Stimulated activated CD8-positive, alpha-beta memory T cell treated with anti-CD3 and anti-CD28 coated beads, Interleukin-4, amount 100 ng/mL, for 4 hours (primary cell): ENCODE measurements at places on chromosomes 4 and X.

- DNase-seq = no peak
Measured at GRCh38 chr4:169236873-169237626, 33.7 kb downstream of the SH3RF1 start.

DNA sequence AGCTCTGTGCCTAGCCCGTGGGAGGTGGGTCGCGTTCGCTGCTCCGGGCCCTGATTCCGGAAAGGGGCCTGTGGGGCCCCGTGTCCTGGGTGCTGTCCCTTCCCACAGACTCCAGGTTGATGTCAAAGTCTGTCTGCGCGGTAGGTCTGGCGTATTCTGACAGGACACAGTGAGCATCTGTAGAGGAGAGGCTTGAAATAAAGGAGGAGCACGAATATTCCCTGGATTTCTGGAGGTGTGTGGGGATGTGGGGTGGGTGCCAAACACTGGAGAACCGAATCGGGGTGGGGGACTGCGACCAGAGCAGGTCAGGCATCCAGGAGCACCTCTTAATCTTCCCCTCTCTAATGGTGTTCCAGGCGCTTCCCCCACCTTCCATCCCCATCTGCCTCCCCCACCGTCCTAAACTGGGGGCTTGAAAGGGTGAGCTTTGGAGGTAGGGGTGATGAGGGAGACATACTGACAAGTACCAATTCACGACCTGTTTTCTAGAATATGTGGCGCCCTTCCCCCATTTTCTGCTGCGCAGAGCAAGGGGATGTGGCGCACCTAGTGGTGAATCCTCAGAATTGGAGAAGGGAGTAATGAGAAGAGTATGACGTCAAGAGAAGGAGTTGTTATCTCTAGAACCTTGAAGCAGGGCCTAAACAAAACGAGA lies 877 bp downstream of the GPRASP1 start:
- DNase-seq = no peak

GRCh38 chrX:136450050-136450830 lies 37.5 kb upstream of the BRS3 start:
- no peak for DNase-seq

DNA sequence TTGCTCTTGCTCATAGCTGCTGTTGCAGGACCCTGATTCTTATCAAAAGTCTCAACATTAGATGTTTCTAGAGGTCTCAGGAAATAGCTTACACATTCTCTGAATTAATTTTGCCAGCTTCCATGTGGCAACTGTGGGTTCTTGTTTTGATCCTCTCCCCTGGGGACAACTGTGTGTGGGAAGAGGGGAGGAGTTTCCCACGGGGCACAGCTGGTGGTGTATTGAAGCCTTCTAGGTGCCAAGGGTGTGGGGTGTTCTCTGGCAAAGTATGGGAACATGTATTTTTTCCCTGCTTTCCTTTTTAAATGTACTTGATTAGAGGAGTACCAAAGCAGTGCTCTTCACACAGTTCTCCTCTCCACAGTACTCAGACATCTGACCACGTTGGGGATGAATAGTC lies 212.7 kb downstream of the RPA4 start:
- DNase-seq = no peak

DNA sequence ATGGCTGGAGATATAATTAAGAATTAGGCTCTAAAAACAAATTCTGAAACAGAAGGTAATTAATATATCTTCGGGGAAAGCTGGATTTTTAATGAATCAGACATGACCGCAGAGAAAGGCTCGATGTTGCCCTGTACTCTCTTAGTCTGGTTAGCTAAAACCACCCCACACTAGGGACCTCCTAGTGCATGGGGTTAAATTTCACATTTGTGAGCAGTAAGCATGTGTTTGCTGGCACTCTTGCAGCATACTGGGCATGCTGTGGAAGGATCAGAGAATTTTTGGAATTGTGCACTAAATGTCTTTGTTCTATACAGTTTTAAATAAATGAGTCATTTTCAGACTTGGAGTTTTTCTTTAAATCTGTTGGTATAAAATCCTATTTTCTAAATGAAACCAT lies 475.6 kb upstream of the FTHL17 start:
- no peak for DNase-seq

- no peak for DNase-seq
Measured at GRCh38 chr4:26141051-26141721, 179.6 kb upstream of the RBPJ start.

GRCh38 chrX:1224954-1225353 lies 12.5 kb upstream of the CRLF2 start:
- DNase-seq = no peak

DNA sequence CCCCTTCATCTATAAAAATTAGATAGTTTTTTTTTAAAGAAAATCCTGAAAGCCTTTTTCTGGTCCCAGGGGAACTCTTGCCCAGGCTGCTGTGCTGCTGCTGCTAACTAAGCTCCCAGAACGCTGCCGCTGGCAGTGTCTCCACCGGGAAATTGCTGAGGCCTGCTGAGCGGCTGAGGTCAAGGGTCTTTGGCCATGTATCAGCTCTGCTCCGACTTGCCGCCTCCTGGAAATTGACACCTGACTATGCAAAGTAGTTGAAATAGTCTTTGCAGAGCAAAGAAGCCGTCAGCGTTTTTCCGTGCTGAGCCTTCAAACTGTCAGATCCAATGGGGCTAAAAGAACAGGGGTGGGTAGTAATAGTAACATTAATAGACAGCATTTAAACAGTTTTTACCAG lies 839 bp downstream of the QDPR start:
- DNase-seq = no peak

GRCh38 chrX:11778230-11778629 lies 20.2 kb downstream of the MSL3 start:
- no peak for DNase-seq

DNA sequence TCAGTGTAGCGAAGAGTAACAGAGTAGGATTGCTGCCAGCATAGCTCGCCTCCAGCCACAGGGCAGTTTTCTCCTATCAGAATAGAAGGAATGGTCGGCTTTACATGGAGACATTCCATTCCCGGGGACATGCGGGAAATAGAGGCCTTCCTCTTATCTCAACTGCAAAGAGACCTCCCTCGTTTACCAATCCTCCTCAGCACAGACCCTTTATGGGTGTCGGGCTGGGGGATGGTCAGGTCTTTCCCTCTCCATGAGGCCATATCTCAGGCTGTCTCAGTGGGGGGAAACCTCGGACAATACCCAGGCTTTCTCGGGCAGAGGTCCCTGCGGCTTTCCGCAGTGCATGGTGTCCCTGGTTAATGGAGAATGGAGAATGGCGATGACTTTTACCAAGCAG lies 285.0 kb downstream of the ASMT start:
- DNase-seq = no peak

GRCh38 chrX:151723156-151723760 lies 7.4 kb downstream of the FATE1 start:
- DNase-seq = no peak

- DNase-seq = no peak
Measured at GRCh38 chrX:153687121-153688039, at the start of gene SLC6A8. Gene SLC6A8, plus strand, starts transcription at chrX:153687926. Its CDS starts 649 bp downstream, at chrX:153688575.

GRCh38 chr4:163815776-163816175 lies 321.3 kb downstream of the TMA16 start:
- no peak for DNase-seq

DNA sequence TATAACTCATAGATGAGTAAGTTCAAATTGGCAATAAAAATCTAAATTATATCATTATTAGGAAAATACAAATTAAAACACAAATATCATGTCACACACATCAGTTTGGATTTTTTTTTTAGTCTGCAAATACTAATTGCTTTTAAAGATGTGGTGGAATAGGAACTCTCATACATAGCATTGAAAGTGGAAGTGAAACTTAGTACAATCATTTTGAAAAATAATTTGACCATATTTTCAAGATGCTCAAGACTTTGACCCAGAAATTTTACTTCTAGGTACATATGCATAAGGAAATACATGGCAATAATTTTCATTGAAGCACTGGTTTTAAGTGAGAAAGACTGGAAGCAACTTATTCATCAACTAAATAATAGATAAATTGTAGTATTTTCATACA lies 147.5 kb upstream of the SMIM31 start:
- no peak for DNase-seq

GRCh38 chrX:50635162-50635561 lies 164.5 kb upstream of the DGKK start:
- DNase-seq = no peak

- no peak for DNase-seq
Measured at GRCh38 chrX:102697494-102697893, 14.8 kb upstream of the GPRASP2 start.

DNA sequence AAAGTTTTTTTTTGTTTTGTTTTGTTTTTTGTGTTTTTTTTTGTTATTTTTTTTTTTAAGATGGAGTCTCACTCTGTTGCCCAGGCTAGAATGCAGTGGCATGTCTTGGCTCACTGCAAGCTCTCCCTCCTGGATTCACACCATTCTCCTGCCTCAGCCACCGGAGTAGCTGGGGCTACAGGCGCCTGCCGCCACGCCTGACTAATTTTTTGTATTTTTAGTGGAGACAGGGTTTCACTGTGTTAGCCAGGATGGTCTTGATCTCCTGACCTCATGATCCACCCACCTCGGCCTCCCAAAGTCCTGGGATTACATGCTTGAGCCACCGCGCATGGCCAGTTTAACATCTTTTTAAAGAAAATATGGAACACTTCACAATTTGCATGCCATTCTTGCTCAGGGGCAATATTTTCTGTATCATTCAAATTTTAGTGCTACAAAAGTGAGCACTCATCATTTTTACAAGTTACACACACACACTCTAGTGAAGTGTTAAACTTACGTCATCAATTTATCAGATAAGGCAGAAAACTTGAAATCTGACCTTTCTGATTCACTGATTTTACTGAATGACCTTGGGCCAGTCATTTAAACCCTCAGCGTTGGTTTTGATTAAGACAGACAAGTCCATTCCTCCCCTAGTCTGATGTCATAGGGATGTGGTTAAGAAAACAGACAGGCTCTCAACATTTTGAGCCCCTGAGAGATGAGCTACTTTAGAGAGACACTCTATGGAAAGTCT lies 61.2 kb downstream of the TRIM2 start:
- no peak for DNase-seq
